ENCODE measurements at places on chromosomes 6 and 20.

DNA sequence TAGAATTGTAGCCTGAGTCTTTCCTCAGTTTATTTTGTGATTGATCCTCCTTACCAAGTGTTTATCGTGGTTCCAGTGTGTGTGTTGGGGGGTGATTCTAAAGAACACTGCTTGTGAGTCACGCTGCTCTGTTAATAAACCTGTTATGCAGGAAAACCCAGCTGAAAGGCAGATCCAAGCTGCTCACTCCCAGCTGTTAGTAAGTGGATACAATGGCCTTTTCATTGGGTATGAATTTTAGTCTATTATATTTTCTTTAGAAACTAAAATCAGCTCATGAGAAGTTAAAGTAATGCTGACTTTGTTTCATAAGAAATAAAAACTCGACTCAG lies 12.2 kb upstream of the DSTN start:
- peak; percentile 92 for DNase-seq

- no peak for DNase-seq
Measured at GRCh38 chr6:69994251-69994650, 127.9 kb downstream of the COL19A1 start.

GRCh38 chr6:148398678-148399077 lies 56.0 kb downstream of the SASH1 start:
- no peak for DNase-seq

GRCh38 chr20:19947611-19948264 lies 69.4 kb upstream of the NAA20 start:
- peak; percentile 33 for DNase-seq

GRCh38 chr20:19363476-19363875 lies 151.0 kb downstream of the SLC24A3 start:
- no peak for DNase-seq

GRCh38 chr20:1267809-1268374 lies 1.8 kb downstream of the SNPH start:
- no peak for DNase-seq

- no peak for DNase-seq
Measured at GRCh38 chr20:35055445-35056276, 36.9 kb downstream of the TRPC4AP start.

DNA sequence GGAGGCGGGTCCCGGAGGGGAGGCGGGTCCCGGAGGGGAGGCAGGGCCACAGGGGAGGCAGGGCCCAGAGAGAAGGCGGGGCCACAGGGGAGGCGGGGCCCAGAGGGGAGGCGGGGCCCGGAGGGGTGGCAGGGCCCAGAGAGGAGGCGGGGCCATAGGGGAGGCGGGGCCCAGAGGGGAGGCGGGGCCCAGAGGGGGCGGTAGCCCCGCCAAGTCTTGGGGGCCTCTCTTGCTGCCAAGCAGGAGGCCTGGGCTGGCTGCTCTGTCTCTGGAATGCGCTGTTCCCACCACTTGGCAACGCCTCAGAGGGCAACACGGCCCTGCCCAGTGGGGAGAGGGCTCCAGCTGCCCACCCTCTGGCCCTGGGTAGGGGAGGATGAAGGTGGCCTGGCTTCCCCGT lies 80.5 kb downstream of the YTHDF1 start:
- no peak for DNase-seq

GRCh38 chr6:72974276-72974675 lies 251.0 kb downstream of the KHDC1L start:
- no peak for DNase-seq

GRCh38 chr6:2990932-2991506 lies 8.7 kb upstream of the NQO2 start:
- peak; percentile 24 for DNase-seq

DNA sequence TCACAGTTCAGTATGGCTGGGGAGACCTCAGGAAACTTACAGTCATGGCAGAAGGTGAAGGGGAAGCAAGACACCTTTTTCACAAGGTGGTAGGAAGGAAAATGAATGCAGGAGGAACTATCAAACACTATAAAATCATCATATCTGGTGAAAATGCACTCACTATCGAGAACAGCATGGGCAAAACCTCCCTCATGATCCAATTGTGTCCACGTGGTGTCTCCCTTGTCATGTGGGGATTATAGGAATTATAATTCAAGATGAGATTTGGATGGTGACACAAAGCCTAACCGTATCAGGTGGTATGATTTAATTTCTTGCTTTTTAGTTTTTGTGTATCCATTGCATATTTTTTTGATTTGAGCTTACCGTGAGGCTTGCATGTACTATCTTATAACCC lies 133.2 kb upstream of the SYNCRIP start:
- DNase-seq = no peak

GRCh38 chr20:5114403-5114802 lies 5.4 kb downstream of the PCNA start:
- no peak for DNase-seq

- DNase-seq = no peak
Measured at GRCh38 chr6:46255528-46255927, 84.7 kb upstream of the ENPP5 start.

Data from mammary epithelial cell (primary cell).